Muscle of leg (tissue), 16 donors: ENCODE measurements at places on chromosomes 6 and 20. TPM values are rescaled to one million over a fixed set of nuclear protein-coding genes. Genes with fewer than 3 reads are reported as not detected.

DNA sequence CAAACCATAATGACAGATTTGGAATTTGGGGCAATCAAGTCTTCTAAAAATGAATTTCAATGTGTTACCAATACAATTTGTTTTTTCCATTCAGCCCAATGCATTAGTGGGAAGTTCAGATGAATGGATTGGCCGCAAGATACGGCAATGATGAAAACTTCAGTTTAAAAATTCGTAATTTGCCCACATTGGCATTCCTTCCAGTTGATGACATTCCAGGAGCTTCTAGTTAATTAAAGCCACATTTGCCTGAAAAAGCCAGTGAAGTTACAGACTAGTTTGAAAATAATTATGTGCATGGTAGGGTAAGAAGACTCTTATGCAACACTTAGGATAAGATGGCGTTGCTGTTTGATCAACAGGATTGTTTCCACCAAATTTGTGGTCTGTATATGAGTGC is 46.2 kb downstream of the NHLRC1 start:
- H3K27ac ChIP-seq: no peak overlapping the region
- H3K27me3 ChIP-seq: no peaks in the 10 kb centered on the region
- H3K4me1 ChIP-seq: no peaks in the 10 kb centered on the region
- DNase-seq: no peak

GRCh38 chr6:7169296-7169721 is 61.5 kb downstream of the RREB1 start:
- H3K27ac ChIP-seq: peak overlapping the region; percentile 63
- H3K36me3 ChIP-seq: no peaks in the 10 kb centered on the region
- peak; percentile 77 for DNase-seq
- H3K4me1 ChIP-seq: peaks cover 83% of the 10 kb centered on the region

- H3K36me3 ChIP-seq: no peaks in the 10 kb centered on the region
- peaks cover 67% of the 10 kb centered on the region for H3K4me1 ChIP-seq
- H3K27ac ChIP-seq: no peak overlapping the region
- H3K4me3 ChIP-seq: no peak overlapping the region
Measured at GRCh38 chr20:62531046-62531838, 55.4 kb upstream of the GATA5 start.

The CHRNA4 gene
- total RNA-seq: 0.71 TPM
